ENCODE measurements at places on chromosomes 16 and 17.
A peak's percentile ranks its signal among the peaks of the same experiment; 100 is the strongest.

DNA sequence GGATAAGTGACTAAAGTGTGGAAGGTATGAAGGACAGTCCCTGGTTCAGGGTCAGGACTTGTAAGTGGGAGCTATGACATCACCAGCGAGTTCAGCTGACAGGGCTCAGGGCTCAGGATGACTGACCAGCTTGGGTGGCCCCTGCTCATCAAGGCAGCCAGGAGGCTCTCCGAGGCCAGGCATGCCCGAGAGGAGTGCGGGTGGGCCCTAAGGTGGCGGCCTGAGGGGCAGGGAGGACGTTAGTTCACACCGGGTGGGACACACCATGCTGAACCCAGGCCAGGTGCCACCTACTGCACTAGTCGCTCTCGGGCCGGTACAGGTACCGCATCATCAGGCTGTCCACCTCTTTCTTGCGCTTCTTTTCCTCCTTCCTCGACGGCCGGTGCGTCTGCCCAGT is 36.5 kb downstream of the PIPOX start:
- no peak for DNase-seq

DNA sequence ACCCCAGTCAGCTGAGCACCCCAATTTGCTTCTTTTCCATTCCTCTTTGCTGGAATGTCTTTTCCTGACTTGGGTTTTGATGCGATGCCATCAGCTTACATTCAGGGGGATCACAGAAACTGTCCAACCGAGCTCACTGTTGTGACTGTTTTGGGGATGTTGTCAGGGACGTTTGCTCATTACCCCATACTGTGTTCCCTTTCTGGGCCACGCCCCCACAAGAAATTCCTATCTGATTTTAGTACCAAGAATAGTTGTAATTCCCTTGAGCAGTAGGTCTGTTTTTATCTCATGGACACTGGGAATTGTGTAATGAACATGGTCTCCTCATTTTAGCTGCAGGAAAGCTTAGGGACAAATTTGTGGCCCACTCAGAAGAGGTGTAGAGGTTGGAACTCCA is 2.6 kb upstream of the NTN1 start:
- DNase-seq = no peak

DNA sequence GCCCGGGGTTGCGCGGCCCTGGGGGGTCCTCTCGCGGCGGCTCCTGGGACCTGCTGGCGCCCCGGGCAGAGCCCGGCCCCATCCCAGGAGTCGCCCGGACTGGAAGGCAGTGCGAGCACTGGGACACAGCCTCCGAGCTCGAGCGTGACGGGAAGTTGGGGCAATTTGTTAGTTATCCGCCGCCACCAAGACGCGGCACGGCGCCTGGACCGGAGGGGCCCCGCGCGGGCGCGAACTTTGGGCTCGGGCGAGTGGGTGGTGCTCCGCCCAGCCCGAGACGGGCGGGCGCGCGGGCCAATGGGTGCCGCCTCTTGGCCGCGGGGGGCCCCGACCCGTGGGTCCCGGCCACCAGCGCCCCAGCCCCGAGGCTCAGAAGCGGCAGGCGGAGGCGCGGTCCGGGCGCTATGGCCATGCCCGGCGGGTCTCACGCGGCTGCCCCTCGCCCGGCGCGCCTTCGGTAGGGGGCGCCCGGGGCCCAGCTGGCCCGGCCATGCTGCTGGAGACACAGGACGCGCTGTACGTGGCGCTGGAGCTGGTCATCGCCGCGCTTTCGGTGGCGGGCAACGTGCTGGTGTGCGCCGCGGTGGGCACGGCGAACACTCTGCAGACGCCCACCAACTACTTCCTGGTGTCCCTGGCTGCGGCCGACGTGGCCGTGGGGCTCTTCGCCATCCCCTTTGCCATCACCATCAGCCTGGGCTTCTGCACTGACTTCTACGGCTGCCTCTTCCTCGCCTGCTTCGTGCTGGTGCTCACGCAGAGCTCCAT is at the start of gene ADORA2B:
Gene ADORA2B, plus strand, starts transcription at position 372 of the 768 bp plus-strand sequence. Its CDS starts 119 bp downstream, at position 491.
- DNase-seq = peak; percentile 83

GRCh38 chr17:11705111-11705510 is 106.8 kb downstream of the DNAH9 start:
- DNase-seq = no peak

DNA sequence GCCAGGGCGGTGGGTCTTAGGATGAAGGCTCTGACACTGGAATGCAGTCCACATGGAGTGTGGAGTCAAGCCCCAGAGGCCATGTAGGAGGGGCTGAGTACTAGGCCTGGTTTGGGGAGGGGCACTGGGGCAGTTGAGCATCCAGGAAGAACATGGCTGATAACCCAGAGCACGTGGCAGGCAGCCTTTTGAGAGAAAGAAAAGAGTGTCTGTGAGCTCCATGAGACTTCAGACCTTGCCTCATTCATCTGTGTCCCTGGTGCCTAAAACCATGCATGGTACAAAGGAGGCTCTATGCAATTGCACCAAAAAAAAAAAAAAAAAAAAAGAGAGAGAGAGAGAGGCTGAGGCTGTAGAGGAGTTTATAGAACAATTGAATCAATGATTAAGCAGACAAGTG is 14.6 kb downstream of the SLC46A1 start:
- DNase-seq = no peak

GRCh38 chr17:1147664-1148063 is 32.1 kb downstream of the ABR start:
- DNase-seq = peak; percentile 87

GRCh38 chr17:35568561-35568960 is 7.9 kb upstream of the SLFN14 start:
- peak; percentile 33 for DNase-seq

- no peak for DNase-seq
Measured at GRCh38 chr17:65811043-65811442, 249.6 kb upstream of the AXIN2 start.

DNA sequence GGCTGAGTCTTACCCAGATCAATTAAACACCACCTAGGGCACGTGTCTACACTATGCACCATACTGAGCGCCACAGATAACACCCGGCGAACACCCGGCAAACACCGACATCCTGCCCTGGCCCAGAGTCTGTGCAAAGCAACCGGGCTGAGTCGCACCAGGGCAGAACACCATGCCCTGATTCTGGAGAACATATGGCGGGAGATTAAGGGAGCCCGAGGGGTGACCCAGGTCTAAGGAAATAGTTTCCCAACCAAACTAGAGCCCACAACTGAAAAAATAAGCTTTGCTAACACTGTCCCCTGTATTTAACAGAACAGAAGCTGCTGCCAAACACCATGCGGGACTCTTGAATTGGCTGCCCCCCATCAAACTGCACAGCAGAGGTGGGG is 22.1 kb downstream of the MYO18A start:
- DNase-seq = no peak

DNA sequence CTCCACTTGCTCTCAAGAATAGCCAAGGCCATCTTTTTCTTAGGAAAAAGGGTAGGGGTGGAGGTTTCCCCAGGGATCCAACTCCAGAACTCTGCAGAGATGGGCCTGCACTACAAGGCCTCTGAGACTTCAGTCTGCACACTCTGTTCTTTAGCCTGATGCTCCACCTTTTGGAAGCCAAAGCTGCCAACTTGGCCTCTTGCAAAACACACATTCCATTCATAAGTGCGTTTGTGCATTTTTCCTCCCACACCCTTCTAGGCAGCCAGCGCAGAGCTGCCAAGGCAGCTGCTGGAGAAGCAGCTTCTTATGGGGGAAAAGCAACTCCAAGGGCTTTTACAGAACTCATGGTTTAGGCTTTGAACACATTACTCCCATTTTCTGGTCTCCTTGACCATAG is 45.3 kb downstream of the REXO5 start:
- no peak for DNase-seq

DNA sequence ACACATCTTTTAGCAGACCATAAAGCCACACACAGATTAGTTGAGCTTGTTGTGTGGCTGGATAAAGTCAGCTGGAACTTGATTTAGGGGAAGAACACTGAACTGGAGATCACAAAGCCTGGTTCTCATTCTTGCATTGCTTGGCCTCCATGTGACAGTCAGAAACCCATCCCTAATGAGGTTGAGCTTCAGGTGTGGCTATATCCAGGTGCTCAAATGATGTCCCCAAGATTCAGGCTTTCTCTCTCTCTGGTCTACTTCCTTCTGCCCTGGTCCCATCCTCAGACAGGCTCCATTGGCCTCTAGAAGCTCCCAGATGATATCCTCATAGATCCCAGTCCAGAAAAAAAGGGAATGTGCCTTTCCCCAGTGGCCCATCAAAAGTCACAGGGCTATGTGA is 9.6 kb upstream of the BRD7 start:
- DNase-seq = no peak

DNA sequence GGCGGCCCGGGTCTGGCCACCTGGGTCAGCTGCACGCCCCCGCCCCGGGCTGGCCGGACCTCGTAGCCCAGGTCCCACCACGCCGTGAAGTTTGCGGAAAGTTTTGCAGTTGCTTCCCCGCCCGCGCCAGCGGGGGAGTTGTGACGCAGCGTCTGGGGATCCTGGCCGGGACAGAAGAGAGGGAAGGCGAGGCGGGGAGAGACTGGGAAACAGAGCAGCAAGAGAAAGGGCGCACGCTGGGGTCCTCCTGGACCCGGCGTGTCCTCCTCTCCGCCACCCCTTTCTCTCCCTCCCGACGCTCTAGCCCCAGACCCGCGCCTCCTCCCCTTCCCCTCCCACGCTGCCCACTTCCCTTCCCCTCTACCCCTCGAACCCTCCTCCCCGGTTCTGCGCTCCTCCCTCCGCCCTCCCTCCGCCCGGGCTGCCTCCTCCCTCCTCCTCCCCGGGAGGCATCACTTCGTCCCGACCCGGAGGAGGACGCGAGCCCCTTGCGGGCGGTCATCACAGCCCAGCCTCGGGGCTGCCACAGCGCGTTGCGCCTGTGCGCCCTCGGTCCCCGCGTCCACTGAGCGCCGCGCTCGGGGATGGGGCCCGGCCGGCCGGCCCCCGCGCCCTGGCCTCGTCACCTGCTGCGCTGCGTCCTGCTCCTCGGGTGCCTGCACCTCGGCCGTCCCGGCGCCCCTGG is at the start of gene MRC2:
Gene MRC2, plus strand, starts transcription at position 452 of the 685 bp plus-strand sequence. Its CDS starts 133 bp downstream, at position 585.
- peak; percentile 86 for DNase-seq

GRCh38 chr17:1736348-1737281 is 6.1 kb upstream of the SERPINF2 start:
- no peak for DNase-seq

- DNase-seq = no peak
Measured at GRCh38 chr17:78991017-78991738, 11.5 kb upstream of the LGALS3BP start.

DNA sequence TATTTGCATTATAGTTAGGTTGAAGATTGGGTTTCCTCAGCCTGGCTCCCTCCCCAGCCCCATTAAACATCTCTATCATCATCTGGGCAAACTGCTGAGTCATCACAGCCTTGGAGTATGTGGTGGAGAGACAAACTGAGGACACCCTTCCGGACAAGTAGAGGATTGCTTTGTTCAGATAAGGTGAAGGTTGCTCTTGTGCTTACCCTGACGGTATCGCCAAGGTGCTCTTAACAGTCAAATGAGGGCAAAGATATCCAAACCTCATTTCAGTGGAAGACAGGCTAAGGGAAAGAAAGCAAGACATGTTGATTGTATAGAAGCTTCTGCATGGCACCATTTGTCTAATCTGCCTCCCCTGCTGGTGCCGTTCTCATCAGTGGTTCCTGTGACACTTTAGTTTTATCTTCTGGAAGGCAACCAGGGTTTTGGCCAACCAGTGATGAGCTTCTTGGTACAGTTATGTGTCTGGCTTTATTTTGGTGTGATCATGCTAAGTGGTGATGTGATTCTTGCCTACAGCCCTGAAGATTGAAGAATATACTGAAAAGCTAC is 56.9 kb upstream of the LGALS9 start:
- DNase-seq = peak; percentile 34

DNA sequence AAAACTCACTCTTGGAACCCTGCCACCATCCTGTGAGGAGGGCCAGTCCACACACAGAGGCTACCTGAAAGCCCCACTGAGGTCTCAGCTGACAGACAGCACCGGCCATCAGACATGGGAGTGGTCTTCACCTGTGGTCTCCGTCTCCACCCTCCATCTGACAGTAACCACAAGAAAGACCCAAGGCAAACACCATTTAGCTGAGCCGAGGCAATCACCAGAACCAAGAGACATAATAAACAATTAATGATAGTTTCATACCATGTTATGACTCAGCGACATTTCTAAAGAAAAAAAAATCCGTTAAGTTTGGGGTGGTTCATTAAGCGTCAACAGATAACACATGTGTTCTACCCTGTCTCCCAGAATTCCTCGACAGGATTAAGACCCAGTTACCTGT is 6.1 kb upstream of the EVPLL start:
- DNase-seq = no peak

- no peak for DNase-seq
Measured at GRCh38 chr17:15954222-15954621, 9.3 kb downstream of the ADORA2B start.

GRCh38 chr16:72285324-72285723 is 113.4 kb upstream of the PMFBP1 start:
- DNase-seq = no peak

DNA sequence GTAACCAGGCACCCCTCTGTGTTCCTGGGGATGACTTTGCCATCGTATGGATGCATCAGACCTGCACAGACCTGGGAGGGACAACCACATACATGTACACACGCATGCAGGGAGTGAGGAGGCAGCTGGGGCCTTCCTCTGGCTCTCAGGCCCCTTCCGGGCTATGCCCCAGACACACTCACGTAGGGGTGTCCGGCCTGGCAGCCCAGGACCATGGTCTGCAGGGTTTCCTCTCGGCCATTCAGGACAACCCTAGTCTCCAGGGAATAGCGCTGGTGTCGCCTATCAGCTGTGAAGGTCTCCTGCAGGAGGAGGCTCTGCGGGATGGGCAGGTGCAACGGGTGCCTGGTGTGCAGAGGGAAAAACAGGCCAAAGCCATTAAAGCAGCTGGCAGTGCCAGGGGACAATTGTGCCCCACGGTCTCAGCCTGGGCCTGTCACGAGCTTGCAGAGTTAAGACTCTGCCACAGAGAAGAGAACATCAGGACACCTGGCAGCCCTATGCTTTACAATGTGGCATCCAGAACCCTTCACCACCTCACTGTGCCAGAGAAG is 101.4 kb downstream of the RMI2 start:
- no peak for DNase-seq

GRCh38 chr17:32998887-32999228 is 7.2 kb downstream of the SPACA3 start:
- DNase-seq = no peak

DNA sequence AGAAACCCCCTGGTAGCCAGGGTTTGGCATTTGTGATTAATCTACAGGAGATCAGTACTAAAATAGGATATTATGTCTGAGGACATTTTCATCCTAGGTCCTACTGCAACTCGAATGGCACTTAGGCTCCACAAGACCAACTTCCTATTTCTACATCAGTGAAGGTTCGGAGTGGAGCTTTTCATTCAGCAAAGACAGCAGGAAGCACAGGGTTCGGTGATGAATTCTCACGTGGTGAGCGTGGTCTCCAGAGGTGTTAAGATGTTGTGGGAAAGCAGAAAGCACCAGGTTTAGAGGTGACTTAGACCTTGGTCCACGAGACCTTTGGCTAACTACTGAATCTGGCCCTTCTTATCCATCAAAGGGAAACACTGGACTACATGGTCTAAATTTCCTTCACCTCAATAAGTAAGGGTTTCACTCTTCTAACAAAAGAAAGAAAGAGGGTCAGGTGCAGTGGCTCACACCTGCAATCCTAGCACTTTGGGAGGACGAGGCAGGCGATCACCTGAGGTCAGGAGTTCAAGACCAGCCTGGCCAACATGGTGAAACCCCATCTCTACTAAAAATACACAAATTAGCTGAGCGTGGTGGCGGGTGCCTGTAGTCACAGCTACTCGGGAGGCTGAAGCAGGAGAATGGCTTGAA is 13.9 kb upstream of the HELZ start:
- DNase-seq = no peak
